Stimulated activated naive CD8-positive, alpha-beta T cell treated with anti-CD3 and anti-CD28 coated beads, Interleukin-15, amount 100 ng/mL, for 72 hours (primary cell): ENCODE measurements at places on chromosomes 11 and 22.

- no peak for DNase-seq
These were observed 65.6 kb downstream of the INSC start for GRCh38 chr11:15180212-15180792.

GRCh38 chr22:20571531-20572007, 64.2 kb downstream of the MED15 start:
- DNase-seq: peak; percentile 56

DNA sequence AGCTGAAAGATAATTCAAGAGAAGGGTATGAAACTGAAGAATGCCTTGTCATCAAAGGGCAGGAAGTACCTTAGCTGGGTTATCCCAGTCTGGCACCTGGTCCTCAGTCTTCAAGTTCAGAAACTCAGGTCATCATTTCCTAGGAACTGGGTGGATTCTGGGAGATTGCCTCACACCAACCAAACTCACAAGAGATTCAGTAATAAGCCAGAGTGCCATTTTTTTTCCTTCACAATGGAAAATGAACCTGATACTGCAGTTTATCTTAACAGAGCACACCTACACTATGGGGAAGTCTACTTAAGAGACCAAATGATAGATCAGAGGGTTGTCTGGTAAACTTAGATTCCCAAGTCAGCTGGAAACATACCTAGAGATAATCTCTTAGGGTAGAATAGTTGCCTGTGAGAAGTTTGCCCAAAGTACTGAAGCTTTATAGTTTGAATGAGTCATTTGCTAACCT, 3.8 kb upstream of the BUD13 start:
- no peak for DNase-seq

GRCh38 chr22:40665312-40665711, 14.0 kb upstream of the MCHR1 start:
- no peak for DNase-seq

DNA sequence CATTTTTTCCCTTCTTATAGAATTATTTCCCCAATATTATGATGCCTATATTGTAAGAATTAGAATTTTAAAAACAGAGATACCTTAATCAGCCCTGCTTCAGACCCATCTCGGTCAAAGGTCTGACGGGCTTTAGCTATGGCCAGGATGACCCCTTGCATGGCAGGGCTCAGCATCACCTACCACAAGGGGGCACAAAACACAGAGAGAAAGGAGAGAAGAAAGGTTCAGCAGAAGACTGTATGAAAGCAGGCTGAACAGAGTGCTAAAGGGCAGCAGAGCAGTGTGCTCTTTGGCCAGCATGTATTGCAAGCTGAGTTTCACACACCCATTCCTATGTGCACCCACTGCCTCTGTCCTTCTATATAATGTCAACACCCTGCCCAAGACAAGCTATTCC, 26.8 kb downstream of the CLDN25 start:
- DNase-seq: no peak

DNA sequence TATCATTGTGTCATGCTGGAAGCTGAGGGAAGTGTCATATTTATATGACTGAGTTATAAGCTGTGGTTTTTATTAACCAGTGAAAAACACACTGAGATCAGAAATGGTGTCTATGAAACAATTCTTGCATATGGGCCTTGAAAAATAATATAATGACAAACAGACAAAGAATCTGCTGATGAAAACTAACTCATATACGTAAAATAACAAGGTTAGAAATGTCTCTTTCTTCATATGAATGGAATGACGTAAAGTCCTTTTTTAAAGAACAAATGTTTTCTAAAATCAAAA, 48.8 kb upstream of the PHF21B start:
- DNase-seq: no peak

GRCh38 chr11:6927030-6927617, 898 bp downstream of the ZNF215 start:
- no peak for DNase-seq

DNA sequence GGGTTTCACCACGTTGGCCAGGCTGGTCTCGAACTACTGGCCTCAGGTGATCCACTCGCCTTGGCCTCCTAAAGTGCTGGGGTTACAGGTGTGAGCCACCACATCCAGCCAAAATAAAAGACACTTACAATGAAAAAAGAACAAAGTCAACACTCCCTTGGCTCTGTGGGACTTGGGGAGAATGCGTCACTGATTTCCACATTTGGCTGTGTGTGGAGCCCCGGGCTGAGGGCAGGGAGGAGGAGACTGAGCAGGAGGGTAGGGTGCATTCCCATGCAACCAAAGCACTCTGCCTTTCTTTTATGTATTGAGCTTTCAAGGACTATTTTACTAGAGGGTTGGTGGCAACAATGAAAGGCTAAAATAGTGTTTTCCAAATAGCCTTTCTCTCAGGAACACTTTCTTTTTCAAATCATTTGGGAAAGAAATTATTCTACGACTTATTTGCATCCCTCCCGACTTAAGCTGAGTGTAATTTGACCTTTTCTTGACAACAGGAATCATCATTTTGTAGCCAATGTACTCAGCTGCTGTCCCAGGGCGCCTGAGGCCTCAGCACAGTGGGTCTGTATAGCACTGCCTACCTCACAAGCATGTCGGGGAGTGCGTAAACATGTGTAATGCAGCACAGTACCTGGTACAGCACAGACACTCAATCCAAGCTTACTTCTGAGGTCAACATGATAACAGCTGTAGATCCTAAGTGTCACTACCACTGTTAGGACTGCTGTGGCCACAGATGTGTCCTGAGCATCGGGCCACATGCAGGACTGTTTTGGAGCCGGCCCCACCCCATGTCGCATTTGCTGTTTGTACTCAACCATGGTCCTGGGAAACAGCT, 10.1 kb upstream of the SERPIND1 start:
- no peak for DNase-seq

DNA sequence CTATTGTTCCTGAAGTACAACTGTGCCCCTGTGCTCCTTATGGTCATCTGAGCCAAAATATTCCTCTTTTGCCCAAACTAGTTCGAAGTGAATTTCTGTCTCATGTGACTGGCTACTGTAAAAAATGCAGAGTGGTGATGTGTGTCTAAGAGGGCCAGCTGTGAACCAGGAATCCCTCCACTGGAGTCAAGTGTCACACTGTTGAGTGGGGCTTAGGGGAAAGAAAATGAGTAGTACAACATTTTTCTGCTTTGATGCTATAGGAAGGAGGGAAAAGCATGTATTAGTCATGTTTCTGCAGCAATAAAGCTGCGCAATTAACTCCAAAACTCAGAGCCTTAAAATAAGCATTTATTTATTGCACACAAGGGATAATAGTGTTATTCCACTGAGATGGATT, 39.8 kb upstream of the HMGXB4 start:
- no peak for DNase-seq

GRCh38 chr11:6520265-6520664, 23.2 kb downstream of the DNHD1 start:
- DNase-seq: no peak

DNA sequence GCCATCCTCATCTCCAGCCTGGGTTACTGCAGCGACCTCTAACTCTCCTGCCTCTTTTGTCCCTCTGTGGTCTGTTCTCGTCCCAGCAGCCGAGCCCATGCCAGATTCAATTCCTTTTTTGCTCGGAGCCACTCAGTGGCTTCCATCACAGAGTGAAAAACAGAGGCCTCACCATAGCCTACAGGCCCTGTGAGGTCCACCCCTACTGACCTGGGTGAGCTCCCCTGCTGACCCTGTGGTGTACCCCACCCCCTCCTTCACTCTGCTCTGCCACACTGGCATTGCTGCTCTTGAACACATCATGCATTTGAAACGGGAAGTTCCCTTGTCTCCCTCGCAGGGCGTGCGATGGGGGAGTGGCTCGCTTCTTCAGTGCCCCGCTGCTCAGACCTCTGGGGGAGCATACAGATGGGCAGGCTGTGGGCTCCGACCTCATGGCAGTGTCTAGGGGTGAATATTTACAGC, 2.1 kb downstream of the AIP start:
- DNase-seq: peak; percentile 67

DNA sequence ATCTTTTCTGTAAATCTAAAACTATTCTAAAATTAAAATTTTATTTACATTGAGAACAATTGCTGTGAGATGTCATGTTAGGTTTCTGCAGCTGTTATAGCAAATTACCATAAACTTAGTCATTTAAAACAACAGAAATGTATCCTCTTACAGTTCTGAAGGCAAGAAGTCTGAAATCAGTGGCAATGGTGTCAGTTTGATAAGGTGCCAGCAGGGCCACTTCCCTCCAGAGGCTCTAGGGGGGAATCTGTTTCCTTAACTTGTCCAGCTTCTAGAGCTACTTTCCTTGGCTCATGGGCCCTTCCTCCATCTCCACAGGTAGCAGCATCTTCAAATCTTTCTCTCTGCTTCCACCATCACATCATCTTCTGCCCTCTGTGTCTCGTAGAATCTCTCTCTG, 23.0 kb downstream of the MOGAT2 start:
- no peak for DNase-seq

DNA sequence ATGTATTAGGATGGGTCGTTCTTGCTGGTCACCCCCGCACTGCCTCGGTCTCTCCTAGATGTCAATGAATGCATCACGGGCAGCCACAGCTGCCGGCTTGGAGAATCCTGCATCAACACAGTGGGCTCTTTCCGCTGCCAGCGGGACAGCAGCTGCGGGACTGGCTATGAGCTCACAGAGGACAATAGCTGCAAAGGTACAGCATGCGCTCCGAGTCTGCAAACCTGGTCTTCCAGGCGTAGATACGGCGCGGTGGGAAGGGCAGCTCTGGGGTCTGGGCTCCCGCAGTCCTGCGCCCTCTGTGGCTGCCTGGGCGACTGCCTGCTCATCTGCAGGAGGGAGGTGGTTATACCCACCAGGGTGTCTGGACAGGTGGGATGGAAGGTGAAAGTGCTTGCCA, 31.0 kb downstream of the FBLN1 start:
- DNase-seq: no peak

- DNase-seq: no peak
These were observed 6.9 kb upstream of the MYO7A start for GRCh38 chr11:77121096-77121640.

DNA sequence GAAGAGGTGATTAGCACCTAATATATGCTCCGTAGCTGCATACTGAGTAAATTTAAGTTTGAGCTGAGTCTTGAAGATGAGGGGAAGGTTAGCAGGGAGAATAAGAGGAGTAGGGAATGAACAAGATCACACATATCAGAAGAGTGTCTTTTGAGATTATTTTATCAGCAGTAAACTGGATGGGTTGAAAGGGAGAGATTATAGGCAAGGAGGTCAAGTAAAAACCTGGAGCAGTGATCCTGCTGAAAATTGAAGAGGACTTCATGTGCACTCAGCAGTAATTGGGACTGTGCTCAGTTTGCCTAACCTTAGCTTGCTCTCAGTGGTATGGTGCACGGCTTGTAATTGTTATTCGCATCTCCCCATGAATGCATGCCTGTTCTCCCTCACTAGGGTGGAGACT, 79.5 kb upstream of the PICALM start:
- DNase-seq: no peak

DNA sequence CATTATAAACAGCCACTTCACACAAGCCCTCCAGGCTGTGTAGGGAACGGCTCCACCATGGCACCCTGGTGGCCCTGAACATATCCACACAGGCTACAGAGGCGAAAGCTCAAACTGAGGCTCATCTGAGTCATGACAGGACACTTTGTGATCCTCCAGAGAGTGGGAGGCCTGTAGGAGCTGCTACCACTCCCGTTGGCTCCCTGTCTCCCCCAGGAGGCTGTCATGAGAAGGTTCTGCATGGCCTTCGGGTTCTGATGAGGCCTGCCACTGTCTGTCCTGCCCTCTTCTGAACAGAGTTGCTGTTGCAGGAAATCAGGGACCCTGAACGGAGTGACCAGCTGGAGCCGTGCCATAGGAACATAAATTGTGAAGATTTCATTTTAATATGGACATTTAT, 23.8 kb upstream of the ALDH3B2 start:
- no peak for DNase-seq

DNA sequence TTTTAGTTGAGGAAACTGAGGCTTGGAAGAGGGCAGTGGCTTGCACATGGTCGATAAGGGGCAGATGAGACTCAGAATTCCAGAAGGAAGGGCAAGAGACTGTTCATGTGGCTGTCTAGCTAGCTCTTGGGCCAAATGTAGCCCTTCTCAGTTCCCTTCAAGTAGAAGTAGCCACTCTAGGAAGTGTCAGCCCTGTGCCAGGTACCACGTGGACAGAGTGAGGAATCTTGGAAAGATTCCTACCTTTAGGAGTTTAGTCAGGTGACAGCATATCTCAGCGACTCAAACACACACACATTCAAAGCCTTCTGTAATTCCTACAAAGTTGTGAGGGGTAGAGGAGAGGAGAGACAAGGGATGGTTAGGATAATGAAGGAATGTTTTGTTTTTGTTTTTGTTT, 18.3 kb downstream of the PIK3IP1 start:
- no peak for DNase-seq

DNA sequence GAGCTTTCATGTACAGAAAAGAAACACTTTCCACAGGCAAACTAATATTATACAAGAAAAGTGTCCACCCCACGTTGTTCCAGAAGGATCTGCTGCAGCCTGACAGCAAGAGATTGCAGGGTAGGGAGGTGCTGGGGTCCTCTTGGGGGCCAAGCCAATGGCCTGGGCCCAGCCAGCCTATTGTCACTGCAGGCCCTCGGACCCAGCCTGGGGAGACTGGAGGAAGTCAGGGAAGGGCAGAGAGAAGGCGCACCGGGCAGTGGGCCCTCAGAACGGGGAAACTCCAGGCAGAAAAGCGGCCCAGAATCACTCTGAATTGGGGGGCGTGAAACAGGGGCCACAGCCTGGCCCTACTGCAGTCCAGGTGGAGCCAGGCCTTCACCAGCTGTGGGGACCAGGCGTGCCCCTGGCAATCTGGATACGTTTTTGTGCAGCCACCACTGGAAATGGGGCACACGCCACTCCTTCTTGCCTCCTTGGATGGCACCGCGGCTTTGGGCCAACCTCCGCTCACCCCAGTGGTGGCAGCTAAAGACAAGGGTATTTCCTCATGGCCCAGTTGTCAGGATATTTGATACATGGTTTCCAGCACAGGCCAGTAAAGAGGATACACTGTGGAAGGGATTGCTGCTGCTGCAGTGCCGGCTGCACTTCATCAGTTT, 3.9 kb upstream of the NAP1L4 start:
- no peak for DNase-seq

DNA sequence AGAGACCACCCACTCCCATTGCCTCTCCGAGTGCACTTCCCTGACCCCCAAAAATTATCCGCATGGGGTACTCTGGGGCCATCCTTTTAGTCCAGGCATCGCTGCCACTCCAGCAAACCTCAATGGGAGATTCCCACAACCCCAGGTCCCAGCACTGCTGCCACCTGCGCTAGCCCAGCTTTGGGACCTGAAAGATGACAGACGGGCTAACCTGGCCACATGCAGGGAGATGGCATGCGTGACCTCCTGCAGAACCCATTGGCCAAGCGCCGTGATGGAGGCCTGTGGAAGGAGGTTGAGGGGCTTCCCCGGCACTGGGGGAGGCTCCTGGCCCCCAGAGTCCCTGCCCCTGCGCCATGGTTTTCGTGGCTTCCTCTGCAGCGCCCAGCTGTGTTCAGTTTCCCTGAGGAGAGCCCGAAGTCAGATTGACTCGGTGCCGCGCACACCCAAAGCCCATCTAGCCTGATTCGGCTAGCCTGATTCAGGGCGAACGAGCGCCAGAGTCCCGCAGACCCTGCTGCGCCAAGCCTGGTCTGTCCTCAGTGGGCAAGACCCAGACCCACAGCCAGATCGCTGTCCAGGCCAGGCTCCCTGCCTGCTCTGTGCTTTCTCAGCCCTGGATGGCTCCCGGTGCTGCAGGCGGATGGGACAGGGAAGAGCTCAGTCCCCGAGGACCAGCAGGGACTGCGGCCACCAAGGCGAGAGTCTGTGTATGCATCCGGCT, 751 bp upstream of the WNT7B start:
- peak; percentile 29 for DNase-seq

- no peak for DNase-seq
These were observed 63.0 kb downstream of the PTPRJ start for GRCh38 chr11:48043111-48043990.
